CD8-positive, alpha-beta memory T cell (primary cell): ENCODE measurements at places on chromosomes 1 and 21. TPM values are rescaled to one million over a fixed set of nuclear protein-coding genes. Genes with fewer than 3 reads are reported as not detected.

The MAP3K21 gene
- total RNA-seq: 2.8 TPM

The COL8A2 gene
- total RNA-seq: 0.07 TPM

The EPHA8 gene
- not detected for total RNA-seq

The C1orf87 gene
- not detected for total RNA-seq

The HIPK1 gene
- total RNA-seq: 80.9 TPM

The LCE6A gene
- total RNA-seq: not detected

The SLC26A9 gene
- total RNA-seq: not detected

The FHAD1 gene
- total RNA-seq: not detected

The TMEM201 gene
- 32.8 TPM for total RNA-seq

The OR2T3 gene
- not detected for total RNA-seq

The RTCA gene
- total RNA-seq: 68.3 TPM

The ASPM gene
- 18.3 TPM for total RNA-seq

The PTGS2 gene
- 3.1 TPM for total RNA-seq

The TEDDM1 gene
- not detected for total RNA-seq

The KNCN gene
- total RNA-seq: not detected

The HAO2 gene
- total RNA-seq: not detected

The VWA1 gene
- 0.31 TPM for total RNA-seq

The ZMYND12 gene
- 0.69 TPM for total RNA-seq

The TSPAN1 gene
- total RNA-seq: not detected

The PATJ gene
- 10.3 TPM for total RNA-seq

The TFF1 gene
- total RNA-seq: not detected

The CA6 gene
- 1.2 TPM for total RNA-seq

The MYCL gene
- total RNA-seq: not detected

The KRTAP12-1 gene
- not detected for total RNA-seq

The CD244 gene
- 1.8 TPM for total RNA-seq

The PDE4DIP gene
- 30.4 TPM for total RNA-seq

The SUSD4 gene
- 0.16 TPM for total RNA-seq

The FHL3 gene
- total RNA-seq: 17.5 TPM

The DNAI4 gene
- 1.8 TPM for total RNA-seq

The KCNJ9 gene
- total RNA-seq: not detected

The RPE65 gene
- total RNA-seq: not detected

The SMCP gene
- total RNA-seq: not detected

The TRAF3IP3 gene
- 193 TPM for total RNA-seq

The NIBAN1 gene
- total RNA-seq: 55.7 TPM

The PALMD gene
- not detected for total RNA-seq

The CFHR1 gene
- total RNA-seq: not detected

The DEPDC1 gene
- total RNA-seq: 11.4 TPM
